Activated T-helper 1 cell treated with Interleukin-2 at 50 U/mL for 16 hours (primary cell): ENCODE measurements at places on chromosomes 16 and 17.

DNA sequence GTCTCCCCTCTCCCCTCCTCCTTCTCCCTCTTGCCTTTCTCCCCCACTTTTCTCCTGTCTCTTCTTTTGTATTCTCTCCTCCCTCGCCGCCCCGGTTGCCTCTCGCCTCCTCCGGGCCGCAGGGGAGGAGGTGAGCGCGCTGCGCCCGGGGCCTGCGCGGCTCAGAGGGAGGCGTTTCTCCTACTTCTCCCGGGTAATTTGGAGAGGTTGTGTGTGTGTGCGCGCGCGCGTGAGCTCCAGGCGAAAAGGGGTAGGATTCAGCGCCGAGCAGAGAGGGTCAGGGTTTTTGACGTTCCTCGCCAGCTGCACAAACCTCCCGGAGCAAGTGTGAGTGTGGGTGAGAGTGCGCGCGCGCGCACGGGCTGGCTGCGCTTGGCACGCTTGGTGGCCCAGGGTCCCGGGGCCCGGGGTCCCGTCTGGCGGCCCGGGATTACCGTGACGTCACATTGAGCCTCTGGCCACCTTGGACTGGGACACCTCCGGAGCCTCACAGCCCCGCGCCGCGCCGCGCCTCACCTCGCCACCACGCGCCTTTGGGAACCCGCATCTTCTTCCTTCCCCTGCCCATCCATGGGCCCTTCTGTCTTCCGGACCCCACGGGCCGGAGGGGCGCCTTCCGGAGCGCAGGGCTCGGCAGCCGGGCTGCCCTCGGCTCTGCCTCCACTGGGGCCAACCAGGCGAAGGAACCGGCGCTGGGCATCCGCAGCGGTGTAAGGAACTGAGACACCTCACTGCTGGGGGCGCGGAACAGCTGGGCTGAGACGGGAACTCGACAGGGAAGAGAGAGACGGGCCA lies 479 bp downstream of the IRX6 start:
- no peak for DNase-seq

- DNase-seq, result no peak
These were observed 21.7 kb downstream of the PRMT7 start for GRCh38 chr16:68332411-68333121.

DNA sequence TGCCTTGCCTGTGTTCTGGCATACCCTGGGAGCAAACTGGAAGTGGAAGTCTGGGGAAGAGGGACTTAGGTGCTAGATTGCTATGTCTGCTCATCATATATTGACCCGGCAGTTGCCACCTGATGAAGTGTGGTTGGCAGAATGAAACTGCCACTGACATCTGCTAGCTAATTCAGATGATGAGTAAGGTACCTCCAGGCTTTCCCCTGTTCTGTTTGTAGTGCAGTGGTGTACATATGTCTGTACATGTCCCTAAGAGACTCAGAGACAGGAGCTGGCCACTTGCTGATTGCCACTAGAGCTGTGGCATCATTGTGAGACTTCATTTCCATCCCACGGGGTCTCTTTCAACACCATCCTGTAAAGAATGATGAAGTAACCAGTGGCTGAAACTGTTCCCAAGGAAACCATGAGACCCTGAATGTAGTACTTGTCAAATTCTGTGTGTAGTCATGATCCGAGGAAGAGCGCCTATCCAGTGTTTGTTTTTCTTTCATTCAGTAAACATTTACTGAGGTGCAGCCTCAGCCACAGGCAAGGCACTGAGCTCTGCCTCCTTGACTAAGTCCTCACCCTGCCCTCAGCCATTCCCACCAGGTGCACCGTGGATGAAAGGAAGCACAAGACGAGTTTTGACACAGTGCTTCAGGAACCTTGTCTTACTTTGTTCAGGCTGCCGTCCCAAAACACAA lies 13.2 kb downstream of the CLUAP1 start:
- DNase-seq, result no peak

DNA sequence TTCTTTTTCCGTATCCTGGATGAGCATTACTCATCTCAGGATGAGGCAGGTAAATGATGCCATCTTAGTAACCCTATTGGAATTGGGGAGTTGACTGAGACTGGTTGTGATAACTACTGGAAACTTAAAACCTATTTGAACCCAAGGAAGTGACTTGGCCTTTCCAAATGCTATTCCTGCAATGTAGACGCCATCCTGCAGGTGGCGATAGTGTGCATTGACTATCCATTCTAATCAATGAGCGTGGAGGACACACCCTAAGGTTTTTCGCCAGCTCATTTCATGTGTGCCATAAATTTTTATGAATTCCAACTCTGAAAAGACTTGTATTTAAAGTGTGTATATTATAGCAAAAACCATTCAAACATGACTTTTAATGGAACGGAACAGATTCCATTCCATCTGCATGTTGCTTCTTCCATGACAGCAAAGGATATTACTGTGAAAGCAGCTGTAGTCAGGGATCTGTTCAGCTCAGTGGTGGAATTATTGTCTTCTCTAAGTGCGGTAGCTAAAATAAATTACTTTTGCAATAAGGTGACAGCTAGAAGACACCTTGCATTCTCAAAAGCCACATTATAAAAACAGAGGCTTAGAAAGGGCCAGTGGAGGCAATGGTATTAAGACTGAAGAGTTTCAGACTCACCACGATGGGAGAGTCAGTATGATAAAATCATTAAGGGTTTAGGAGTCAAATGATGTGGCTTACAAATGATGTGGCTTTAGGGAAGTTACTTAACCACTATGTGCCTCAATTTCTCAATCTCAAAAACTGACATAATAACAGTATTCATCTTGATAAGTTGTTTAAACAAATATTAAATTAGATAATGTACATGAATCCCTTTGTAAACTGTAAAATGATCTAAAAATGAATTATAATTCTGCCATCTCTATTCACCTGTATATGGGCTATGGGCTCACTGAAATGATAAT lies 55.5 kb downstream of the SYT17 start:
- no peak for DNase-seq

- no peak for DNase-seq
These were observed 5.8 kb upstream of the VPS35L start for GRCh38 chr16:19549673-19550072.

GRCh38 chr17:61402978-61403800 lies 3.5 kb downstream of the TBX2 start:
- no peak for DNase-seq

DNA sequence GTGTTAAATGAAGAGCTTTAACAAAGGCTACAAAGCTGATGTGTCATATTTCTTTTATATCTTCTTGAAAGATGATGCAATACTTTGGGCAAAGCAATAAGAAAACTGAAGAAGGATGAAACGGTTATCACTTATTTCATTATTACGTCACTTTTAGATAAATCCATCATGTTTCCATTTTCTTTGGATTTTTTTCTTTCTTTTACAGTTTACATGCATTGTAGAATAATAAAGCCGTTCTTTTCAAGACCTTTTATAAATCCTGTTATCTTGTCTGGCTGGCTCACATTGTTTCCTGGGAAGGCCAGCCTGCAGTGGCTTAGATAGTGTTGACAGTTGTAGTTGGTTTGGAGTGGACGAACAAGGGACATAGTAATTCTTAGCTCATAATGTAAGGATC lies 28.9 kb downstream of the TANC2 start:
- no peak for DNase-seq

GRCh38 chr16:30335598-30336474 lies 19.3 kb downstream of the CD2BP2 start:
- no peak for DNase-seq

DNA sequence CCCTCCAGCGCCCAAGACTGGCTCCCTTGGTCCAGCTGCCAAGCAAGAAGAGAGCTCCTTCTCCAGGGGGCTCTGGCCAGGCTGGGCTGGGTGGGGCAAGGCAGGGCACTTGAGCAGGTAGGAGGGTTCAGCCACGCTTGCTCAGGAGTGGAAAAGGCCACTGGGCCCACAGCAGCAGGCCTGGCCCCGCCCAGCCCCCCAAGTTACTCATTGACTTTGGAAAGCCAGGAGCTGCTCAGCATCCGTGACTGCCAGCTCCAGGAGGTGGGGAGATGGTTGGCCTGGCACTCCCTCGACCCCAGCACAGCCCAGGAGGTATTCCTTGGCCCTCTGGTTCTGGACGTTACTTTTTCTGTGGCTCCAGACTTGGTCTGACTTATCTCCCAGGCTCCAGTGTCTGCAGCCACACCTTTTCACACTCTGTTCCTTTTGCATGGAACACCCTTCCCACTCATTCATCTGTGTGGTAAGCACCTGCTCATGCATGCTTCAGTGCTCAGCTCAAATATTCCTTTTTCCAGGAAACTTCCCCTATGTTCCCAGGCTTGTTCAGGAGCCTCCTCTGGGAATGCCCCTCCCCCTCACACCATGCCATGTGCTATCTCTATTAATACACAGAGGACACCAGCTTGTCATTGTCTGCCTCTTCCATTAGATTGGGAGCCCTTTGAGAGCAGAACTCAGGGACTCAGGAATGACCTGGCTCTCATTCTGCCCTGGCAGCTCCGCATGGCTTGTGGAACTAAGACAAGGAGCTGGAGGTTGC lies at the start of gene CDH16:
Gene CDH16 (minus strand): TSS at position 83 of the 766 bp plus-strand sequence. CDS start 820 bp downstream, outside the sequence.
- no peak for DNase-seq

- DNase-seq, result no peak
These were observed 48.8 kb upstream of the SIAH1 start for GRCh38 chr16:48433850-48434530.

GRCh38 chr17:45335721-45336120 lies 18.9 kb upstream of the MAP3K14 start:
- no peak for DNase-seq

DNA sequence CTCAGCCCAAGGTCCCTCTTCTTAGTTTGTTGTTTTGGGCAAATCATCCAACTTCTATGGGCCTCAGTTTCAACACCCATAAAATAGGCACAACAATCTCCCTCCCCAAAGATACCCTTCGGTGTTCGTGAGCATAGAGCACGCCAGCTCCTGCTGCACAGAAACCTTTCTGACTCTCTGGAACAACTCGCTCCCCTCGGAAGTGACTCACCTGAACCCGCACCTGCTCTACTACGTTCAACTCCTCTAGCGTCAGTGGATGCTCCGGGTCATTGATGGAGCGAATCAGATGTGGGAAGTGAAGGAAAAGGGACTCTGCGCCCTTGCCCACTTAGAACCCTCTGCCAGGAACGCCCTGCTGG lies 445 bp downstream of the CIAO2B start:
- no peak for DNase-seq

GRCh38 chr16:12330946-12331345 lies 354.4 kb downstream of the SNX29 start:
- DNase-seq, result no peak

GRCh38 chr17:60664022-60664421 lies 13.6 kb upstream of the BCAS3 start:
- no peak for DNase-seq

- DNase-seq, result no peak
These were observed 53.5 kb downstream of the WDR59 start for GRCh38 chr16:74931445-74931844.

DNA sequence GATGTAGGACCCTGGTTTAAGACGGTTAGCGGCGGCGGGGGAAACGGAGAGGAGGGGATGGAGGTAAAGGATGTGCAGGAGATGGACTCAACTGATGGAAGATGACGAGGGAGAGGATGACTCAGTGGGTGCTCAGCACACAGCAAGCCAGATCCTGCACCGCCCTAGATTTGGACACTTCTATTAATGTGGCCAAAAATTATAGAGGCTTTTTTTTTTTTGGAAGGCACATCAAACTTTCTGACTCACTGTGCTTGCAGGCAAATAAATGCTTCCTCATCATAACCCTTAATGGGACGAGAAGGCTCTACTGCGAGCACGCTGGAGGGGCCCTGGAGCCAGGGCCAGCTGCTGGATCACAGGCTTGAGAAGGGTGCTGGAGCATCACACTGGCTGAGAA lies 36.0 kb downstream of the RTN4RL1 start:
- DNase-seq, result no peak

DNA sequence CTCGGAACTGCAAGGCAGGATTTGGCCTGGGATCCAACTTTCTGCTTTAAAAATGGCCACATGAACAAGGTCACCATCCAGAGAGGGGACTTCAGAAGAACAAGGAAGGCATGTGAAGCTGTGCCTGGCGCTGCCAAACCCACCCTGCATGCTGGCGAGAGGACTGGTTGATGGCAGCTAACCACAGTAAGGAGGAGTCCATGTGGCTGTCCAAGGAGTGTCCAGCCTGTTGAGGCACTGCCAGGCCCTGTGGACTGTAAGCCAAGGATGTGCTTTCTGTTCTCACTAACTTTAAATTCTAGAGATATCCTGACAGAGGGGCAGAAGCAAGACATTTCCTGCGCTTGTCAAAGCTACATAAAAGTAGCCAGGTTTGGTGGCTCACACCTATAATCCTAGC lies 40.4 kb downstream of the CDK5R1 start:
- DNase-seq, result no peak

GRCh38 chr16:61332461-61332860 lies 703.8 kb downstream of the CDH8 start:
- no peak for DNase-seq

GRCh38 chr17:42618442-42619150 lies 9.1 kb downstream of the TUBG1 start:
- no peak for DNase-seq

DNA sequence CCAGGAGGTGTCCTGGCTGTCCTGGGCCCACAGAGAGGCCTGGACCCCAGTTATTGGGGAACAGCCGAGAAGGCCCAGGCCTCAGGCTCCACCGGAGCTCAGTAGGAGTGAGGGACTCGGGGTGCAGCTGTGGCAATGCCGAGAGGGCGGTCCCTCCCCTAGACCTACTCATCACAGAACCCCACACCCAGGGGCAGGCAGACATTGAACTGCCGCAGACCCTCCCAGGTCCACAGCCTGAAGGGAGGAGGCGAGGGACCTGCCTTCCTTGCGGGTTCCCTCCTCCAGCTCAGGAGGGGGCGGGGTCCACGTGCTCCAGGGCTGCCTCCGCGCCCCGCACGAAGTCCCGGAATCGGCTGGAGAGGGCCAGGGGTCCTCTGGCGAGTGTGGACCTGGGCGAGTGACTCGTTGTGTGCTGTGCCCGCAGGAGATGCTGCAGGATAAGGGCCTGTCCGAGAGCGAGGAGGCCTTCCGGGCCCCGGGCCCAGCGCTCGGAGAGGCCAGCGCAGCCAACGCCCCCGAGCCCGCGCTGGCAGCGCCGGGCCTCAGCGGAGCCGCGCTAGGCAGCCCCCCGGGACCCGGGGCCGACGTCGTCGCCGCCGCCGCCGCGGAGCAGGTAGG lies 3.9 kb downstream of the TBX4 start:
- DNase-seq, result no peak

- DNase-seq, result no peak
These were observed 772 bp upstream of the NUP93 start for GRCh38 chr16:56728980-56729734.

- DNase-seq, result no peak
These were observed 12.1 kb upstream of the NLRC5 start for GRCh38 chr16:56977216-56977615.

- no peak for DNase-seq
These were observed 250.0 kb downstream of the SOX9 start for GRCh38 chr17:72370819-72371218.

DNA sequence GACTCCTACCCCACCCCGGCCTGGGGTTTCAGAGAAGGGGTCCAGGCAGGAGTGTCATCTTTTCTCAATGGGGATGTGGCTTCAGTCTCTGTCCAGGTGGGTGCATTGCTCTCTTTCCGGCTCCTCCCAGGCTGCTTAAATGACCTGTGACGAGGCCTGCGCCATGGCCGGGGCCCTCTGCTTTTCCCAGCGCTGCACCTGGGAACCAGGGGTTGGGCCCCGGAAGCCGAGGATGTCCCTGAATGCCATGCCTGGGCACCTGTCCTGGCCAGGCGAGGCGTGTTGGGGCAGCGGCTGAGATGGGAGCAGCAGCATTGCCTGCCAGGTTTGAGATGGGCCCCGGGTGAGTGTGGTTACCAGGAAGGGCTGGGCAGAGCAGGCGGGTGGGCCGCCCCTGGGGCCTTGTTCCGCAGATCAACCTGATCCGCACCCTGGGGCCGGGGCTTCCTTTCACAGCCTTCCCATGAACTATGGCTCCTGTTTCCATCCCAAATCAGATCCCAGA lies 147.4 kb downstream of the SEC14L1 start:
- DNase-seq, result no peak
